Left kidney (tissue), 8 donors: ENCODE measurements at places on chromosomes 7 and 10. TPM values are rescaled to one million over a fixed set of nuclear protein-coding genes. Genes with fewer than 3 reads are reported as not detected.

Gene DNA2
- polyA plus RNA-seq: 21.8 TPM

Gene GIMAP4
- polyA plus RNA-seq: 26.3 TPM

Gene AGR3
- 1.3 TPM for polyA plus RNA-seq

Gene LLCFC1
- 1.5 TPM for polyA plus RNA-seq

Gene SDK1
- 7.1 TPM for polyA plus RNA-seq

Gene UBTD1
- polyA plus RNA-seq: 6.5 TPM
